BJ (cell line): ENCODE measurements at places on chromosomes 12 and 14. TPM values are rescaled to one million over a fixed set of nuclear protein-coding genes. Genes with fewer than 3 reads are reported as not detected.

The SOCS2 gene
- 87.5 and 94.9 TPM in 2 replicates for polyA plus RNA-seq

The TAS2R30 gene
- 0.04 and 0.15 TPM in 2 replicates for polyA plus RNA-seq

The TMEM119 gene
- 57.2 and 80.6 TPM in 2 replicates for polyA plus RNA-seq

The EML5 gene
- 1.2 and 2.6 TPM in 2 replicates for polyA plus RNA-seq

The MAP1LC3B2 gene
- 1.6 and 2.5 TPM in 2 replicates for polyA plus RNA-seq

The GLIPR1L1 gene
- polyA plus RNA-seq = not detected in 2 replicates

The TSHR gene
- polyA plus RNA-seq = not detected in 2 replicates

The GATC gene
- 14.8 and 17.9 TPM in 2 replicates for polyA plus RNA-seq
